ENCODE measurements at places on chromosomes 5 and 9.

DNA sequence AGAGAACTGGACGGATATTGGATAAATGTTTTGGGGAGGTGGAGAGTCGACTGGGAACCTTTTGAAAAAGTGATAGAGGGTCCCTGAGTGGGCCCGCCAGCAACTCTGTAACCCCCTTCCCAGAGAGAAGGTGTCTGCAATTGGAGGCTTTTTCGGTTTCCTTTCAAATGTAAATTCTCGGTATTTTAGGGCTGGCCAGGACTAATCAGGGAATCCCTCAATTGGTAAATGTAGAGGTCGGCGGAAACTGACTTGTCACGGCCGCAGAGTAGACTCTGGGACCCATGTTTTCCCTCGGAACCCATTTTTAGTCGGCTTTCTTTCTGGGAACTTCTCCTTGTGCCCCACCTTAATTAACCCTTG is 524 bp downstream of the CCNB1 start:
- DNase-seq = no peak

GRCh38 chr9:61634192-61634591 is 444.4 kb downstream of the SPATA31A7 start:
- no peak for DNase-seq

DNA sequence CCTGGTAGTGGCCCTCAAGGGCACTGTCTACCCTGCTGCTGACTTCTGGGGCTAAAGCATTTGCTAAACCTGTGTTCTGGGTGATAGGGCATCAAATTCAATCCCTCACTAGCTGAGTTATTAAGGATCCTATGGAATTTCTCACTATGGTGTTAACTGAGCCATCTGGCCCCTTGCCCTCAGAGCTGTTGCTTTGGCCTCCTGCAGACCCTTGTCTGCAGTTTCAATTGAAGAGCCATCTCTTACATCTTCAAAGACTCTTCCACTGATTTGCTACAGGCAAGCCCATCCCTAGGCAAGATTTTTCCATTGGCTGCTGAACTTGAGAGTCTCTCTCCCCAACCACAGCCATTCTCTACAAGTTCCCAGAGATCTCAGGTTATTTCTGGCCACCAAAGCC is 418.2 kb downstream of the ZNF608 start:
- DNase-seq = no peak

DNA sequence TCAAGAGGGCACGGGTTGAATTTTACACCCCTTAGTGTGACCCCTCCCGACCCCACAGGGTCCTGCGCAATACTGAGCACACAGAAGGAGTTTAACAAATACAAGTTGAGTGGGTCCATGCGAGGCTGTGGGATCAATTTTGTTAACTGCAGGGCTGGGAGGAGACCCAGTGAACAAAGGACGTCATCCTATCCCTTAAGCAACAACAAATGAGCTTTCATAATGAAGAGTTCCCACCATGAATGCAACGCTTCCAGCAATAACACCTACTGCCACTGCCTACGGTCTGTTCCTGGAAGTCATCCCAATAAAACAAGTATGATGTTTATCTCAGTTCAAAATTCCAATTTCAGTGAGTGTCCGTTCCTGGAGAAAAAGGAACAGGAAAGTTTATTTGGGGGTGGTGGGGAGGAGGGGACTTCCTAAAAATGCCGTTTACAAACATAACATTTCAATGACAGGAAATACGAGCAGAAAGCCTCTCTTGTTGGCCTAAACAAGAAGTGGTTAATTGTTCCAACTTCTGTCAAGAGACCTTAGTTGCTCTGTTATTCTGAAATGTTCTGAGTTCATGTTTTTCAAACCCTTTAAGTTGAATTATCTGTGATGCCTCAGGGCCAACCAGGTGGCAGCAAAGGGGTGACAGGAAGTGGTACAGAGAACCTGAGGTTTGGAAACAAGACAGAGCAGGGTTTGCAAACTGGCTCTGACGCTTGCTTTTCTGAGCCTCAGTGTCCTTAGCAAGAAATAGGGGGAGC is 65.8 kb upstream of the PLPP6 start:
- no peak for DNase-seq

GRCh38 chr5:31049936-31050704 is 143.4 kb upstream of the CDH6 start:
- DNase-seq = no peak

DNA sequence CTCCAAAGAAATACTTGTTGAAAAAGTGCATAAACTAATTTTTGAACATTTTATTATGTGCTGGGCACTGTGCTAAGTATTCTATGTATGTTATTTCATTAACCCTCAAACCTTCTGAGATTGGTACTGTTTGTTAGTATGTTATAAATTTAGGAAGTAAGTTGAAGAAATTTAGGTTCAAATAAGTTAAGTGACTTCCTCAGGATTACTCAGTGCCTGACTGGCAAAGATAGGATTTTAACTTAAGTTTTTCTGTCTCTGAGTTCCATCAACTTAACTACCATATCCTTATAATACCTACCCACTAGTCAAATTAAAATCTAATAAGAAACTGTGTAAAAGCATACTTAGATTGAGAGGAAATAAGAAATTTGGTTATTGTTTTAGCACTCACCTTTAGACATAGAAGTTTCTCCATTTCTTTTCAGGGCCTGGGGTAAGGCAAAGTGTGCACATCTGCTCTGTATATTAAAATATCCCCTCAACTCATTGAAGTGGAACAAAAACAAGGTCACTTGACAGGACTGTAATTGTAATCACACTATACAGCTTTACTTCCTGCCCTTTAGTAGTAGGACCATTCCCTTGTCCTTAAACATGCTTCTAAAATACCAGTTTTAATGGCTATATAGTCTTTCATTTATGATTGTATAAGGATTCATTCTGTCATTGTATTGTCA is 15.2 kb downstream of the TGFBR1 start:
- DNase-seq = no peak

GRCh38 chr9:105308461-105309341 is 64.2 kb downstream of the SLC44A1 start:
- DNase-seq = no peak

DNA sequence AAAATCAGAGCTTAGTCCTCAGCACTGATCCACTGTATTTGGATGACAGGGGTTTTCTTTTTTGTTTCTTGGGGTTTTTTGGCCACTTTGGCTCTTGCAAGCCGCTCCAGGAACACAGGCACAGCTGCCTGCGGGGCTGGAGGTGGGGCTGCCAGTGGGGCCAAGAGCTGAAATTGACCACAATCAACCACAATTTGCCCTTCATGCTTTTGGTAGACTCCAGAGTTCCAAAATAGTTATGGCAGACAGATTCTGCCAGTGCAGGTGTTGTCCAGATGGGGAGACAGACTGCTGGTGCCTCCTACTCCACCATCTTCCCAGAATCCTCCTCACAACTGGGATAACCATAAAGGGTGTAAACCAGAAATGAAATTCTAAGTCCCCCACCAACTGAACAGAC is 36.5 kb downstream of the PLEKHG4B start:
- no peak for DNase-seq

DNA sequence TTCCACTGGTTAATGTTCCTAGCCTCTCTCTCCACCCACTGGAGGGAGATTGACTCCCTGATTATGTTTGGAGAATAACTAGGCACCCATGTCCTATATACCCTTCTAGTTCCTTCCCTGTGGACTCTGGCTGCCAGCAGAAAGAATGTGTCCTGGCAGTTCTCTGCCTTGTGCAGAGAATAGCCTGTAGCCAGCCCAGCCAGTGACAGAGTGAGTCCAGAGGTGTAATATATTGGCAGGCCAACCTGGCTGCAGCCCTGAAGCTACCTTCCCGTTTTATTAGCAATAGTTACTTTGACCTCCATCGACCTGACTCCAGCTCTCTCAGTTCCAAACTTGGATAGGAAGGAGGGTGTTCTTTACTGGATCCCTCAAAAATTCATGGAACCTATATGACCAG is 8.1 kb downstream of the SETD9 start:
- DNase-seq = no peak

DNA sequence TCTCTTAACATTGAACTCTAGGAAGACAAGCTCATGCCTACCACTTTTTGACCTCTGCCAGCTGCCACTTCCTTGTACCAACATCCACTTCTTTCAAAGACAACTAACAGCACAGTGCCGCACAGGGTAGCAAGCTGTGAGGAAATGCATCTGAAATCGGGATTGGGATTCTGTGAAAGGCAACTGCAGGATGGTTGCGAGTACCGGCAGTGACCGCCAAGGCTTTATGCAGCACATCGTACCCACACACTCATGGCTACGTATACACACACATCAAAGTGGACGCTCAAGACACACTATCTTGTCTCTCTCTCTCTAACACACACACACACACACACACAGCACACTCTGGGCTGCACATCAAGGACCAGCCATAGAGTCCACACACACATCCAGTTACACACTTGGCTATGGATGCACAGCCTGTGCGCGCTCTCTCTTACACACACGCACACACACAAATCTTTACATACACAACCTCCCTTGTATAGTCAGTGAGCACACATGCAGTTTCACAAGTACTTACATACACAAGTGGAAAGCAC is 964 bp downstream of the HTR4 start:
- DNase-seq = no peak

- DNase-seq = no peak
These were observed 221.9 kb downstream of the GABRG2 start for GRCh38 chr5:162289489-162289888.

GRCh38 chr5:102754767-102755431 is at the start of gene PAM:
TSS of gene PAM (plus strand) at chr5:102755305. CDS start at chr5:102866196, 110,891 bp downstream.
- peak; percentile 38 for DNase-seq

DNA sequence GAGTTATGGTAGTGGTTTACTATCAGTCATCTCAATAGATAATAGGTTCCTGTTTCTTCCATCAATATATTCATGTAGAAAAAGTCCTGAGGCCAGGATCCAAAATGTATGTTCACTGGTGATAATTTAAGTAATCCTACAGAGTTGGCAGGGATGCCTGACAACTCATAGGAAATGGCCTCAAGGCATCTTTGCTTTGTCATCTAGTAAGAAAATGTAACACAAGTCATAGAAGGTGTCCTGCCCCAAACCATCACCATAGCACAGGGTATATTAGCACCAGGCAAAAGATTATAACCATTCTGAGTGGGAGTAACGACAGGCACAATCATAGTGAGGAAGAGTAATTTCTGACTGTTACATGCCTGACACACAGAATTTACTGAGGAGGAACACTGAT is 257.0 kb downstream of the TMEM167A start:
- no peak for DNase-seq

GRCh38 chr5:171953860-171954701 is 52.4 kb downstream of the FBXW11 start:
- DNase-seq = no peak

- DNase-seq = no peak
These were observed 79.4 kb downstream of the NLN start for GRCh38 chr5:65801352-65801783.

DNA sequence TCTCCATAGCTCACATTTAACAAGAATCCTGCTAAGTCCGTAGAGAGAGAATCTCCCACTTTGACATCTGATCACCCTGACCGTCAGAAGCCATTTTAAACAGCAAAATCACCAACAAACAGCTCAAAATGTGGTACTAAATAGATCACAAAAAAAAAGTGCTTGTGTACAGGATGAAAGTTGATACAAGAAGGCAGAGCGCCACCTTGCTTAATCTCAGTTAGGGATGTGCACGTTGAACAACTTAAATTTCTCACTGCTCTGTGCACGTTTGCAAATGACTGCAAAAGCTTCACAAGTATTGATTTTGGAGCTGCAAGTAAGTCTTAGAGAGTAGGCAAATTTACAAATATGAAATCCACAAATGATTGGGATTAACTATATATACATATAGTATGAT is 63.1 kb upstream of the NREP start:
- no peak for DNase-seq

DNA sequence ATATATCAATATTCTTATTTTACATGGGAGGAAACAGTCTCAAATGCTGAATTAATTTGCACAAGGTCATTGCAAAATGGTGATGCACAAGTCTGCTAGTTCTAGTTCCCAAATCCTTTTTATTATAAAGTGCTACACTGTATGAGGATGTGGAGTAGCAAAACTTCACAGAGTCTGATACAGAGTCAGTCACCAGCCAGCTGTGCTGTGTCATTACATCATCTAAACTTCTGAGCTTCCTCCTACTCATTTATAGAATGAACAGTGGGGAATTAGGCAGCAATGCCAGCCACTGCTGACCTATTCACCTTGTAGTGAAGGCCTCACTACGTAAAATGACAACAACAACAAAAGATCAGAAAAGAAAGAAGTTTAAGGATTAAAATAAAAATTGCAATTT is 357.8 kb downstream of the TMEM167A start:
- no peak for DNase-seq

DNA sequence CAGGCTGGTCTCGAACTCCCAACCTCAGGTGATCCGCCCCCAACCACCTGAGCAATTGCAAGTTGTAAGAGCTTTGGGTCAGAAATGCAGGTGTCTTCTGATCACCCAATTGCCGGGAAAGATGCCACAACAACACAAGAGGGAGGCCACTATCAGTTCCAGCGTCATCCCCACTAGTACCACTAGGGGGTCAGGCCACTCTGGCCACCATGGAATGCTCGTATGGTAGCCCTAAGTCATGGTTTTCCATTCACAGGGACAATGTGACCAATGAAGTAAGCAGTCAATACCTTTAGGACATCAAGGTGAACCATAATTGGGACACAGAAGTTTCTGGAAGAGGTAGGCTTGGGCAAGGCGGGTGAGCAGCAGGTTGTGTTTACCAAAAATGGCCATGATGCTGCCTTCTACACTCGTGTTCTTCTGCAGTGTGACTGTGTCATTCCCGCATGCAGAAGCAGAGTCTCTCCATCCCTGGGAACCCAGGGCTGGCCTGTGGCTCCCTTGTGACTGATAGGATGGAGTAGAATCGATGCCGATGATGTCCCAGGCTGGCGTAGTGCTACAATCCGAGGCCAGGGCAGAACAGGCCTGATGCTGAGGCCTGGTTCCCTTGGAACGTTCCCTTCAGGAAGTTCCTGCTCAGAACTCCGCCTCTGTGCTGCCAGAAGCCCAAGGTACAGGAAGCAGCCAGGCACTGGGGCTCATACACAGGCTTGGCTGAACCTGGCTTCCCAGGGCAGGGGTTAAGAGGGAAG is 42.2 kb upstream of the ANKRD33B start:
- no peak for DNase-seq

- DNase-seq = no peak
These were observed 1937.1 kb upstream of the WWC1 start for GRCh38 chr5:166354332-166354731.
